ENCODE measurements at places on chromosomes 12 and 14. TPM values are rescaled to one million over a fixed set of nuclear protein-coding genes. Genes with fewer than 3 reads are reported as not detected.

- DNase-seq, result no peak
- H3K27ac ChIP-seq, result no peak overlapping the region
- no peaks in the 10 kb centered on the region for H3K36me3 ChIP-seq
- H3K4me1 ChIP-seq, result no peaks in the 10 kb centered on the region
Measured at GRCh38 chr14:92716131-92716530, 32.3 kb downstream of the LGMN start.

GRCh38 chr14:105155071-105155651, 13.4 kb downstream of the JAG2 start:
- no peak overlapping the region for H3K4me3 ChIP-seq
- H3K27me3 ChIP-seq, result no peaks in the 10 kb centered on the region
- no peak for DNase-seq
- H3K36me3 ChIP-seq, result no peaks in the 10 kb centered on the region
- no peaks in the 10 kb centered on the region for H3K4me1 ChIP-seq

GRCh38 chr12:13167226-13167625, 29.3 kb upstream of the EMP1 start:
- H3K4me3 ChIP-seq, result no peak overlapping the region
- no peak overlapping the region for H3K27ac ChIP-seq
- H3K4me1 ChIP-seq, result peaks cover 19% of the 10 kb centered on the region
- no peak for DNase-seq
- no peaks in the 10 kb centered on the region for H3K36me3 ChIP-seq

DNA sequence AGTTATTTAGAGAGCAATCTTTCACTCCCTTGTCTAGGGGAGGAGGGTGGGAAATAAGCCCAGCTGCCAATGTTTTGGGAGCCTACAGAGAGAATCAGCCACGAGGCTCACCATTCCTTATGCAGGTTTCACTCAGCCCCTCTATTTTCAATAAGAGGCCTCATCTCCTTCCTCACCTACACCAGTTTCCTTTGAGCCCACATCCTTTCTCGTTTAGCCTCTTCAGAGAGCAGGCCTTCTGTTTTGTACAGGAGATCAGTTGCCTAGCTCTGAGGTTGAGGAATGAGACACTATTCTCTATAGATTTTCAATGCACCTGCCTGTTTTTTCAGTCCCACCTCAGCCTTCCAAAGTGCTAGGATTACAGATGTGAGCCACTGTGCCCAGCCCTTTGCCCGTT, 17.9 kb downstream of the SNAPC1 start:
- H3K27me3 ChIP-seq, result no peaks in the 10 kb centered on the region
- no peak overlapping the region for H3K4me3 ChIP-seq
- DNase-seq, result peak; percentile 30

DNA sequence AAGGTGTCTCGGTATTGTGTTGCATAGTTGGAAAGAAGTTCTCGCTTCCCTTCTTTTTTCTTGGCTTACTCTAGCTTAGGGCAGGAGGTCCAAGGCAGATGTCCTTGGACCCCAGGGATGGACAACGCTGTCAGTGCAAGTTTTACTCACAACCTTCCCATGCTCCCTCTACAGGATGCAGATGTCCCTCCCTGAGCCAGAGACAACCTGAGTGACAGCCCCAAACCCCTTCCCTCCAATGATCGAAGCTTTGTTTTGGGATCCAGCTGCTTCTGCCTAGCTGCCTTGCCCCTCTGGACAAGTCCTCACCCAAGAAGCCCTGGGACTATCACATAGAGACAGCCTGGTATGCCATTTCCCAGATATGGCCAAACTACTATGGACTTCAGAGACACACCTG, 112.0 kb upstream of the RAP1B start:
- H3K27ac ChIP-seq, result no peak overlapping the region
- peaks cover 34% of the 10 kb centered on the region for H3K4me1 ChIP-seq
- H3K36me3 ChIP-seq, result peaks cover 3% of the 10 kb centered on the region

- DNase-seq, result no peak
- no peak overlapping the region for H3K27ac ChIP-seq
- no peak overlapping the region for H3K4me3 ChIP-seq
- H3K27me3 ChIP-seq, result no peaks in the 10 kb centered on the region
- no peaks in the 10 kb centered on the region for H3K36me3 ChIP-seq
- no peaks in the 10 kb centered on the region for H3K4me1 ChIP-seq
Measured at GRCh38 chr12:118840399-118840798, 140.9 kb upstream of the SRRM4 start.

GRCh38 chr14:60233251-60233650, 15.8 kb upstream of the PPM1A start:
- H3K4me1 ChIP-seq, result no peaks in the 10 kb centered on the region
- no peak for DNase-seq
- no peak overlapping the region for H3K4me3 ChIP-seq
- no peak overlapping the region for H3K27ac ChIP-seq
- no peaks in the 10 kb centered on the region for H3K27me3 ChIP-seq

DNA sequence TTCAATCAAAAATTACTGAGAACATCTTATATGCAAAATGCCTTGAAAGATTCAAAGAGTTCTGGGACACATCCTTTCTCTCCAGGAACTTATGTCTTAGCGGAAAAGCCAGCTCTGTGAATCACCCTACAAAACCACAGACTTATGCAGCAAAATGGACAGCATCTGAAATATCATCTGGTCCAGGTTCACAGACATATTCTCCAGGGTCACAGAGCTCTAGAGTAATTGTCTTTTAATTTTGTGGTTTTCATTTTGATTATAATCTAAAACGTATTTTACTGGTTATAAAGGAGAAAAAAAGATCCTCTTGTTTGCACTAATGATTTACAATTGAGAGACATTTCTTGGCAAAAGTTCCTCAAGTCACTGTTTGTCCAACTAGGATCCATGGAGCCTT, 246.2 kb downstream of the MSRB3 start:
- no peak overlapping the region for H3K27ac ChIP-seq
- no peaks in the 10 kb centered on the region for H3K4me1 ChIP-seq
- H3K4me3 ChIP-seq, result no peak overlapping the region
- H3K27me3 ChIP-seq, result no peaks in the 10 kb centered on the region
- no peaks in the 10 kb centered on the region for H3K36me3 ChIP-seq

ADAMTS20 gene
- not detected for total RNA-seq

PTPN6 gene
- 485 TPM for total RNA-seq

HOXC11 gene
- not detected for total RNA-seq

BATF gene
- total RNA-seq, result 47.0 TPM

PPP2R3C gene
- total RNA-seq, result 38.2 TPM

TMEM119 gene
- total RNA-seq, result not detected
